Stimulated activated CD4-positive, alpha-beta T cell treated with anti-CD3 and anti-CD28 coated beads, Interleukin-2, amount 100 ng/mL, for 24 hours (primary cell): ENCODE measurements at places on chromosomes 5 and 9.

GRCh38 chr5:81762401-81762800 is 11.5 kb upstream of the SSBP2 start:
- no peak for DNase-seq

- peak; percentile 50 for DNase-seq
Observed at GRCh38 chr9:96418920-96419690, 935 bp upstream of the ZNF367 start.

- DNase-seq, result peak; percentile 84
Observed at GRCh38 chr9:129868872-129869486, 33.7 kb downstream of the USP20 start.

GRCh38 chr5:107118184-107119019 is 552.3 kb downstream of the EFNA5 start:
- no peak for DNase-seq

GRCh38 chr5:138677782-138678181 is 75.4 kb upstream of the CTNNA1 start:
- no peak for DNase-seq

GRCh38 chr9:74742191-74742790 is 145.4 kb downstream of the TRPM6 start:
- no peak for DNase-seq

DNA sequence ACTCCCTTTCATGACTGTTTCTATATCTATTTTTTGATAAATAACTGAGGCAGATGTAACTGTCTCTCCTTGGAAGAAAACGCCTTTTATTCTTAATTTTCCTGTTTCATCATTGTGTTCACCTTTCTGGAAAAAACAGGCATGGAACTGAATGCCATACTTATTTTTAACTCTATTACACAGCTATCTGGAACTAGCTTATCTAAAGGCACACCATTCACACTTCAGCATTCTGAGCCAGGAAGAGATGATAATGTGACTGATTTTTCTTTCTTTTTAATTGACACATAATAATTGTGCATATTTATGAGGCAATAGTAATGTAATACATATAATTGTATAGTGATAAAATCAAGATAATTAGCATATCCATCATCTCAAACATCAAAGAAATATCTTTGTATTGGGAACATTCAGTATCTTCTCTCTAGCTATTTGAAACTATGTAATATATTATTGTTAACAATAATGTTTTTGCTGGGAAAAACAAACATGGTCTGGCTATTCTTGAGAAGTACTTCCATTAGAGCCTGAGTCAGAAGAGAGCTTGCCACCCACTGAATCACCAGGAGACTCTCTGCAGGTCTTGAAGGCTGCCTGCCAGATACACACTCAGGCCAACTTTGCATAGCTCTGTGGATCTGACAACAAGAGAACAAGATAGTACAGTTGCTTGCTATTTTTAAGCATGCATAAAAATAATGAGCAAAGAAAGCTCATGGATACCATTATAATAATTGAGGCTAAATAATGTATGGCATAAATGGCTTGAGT is 501.0 kb upstream of the EDIL3 start:
- no peak for DNase-seq

DNA sequence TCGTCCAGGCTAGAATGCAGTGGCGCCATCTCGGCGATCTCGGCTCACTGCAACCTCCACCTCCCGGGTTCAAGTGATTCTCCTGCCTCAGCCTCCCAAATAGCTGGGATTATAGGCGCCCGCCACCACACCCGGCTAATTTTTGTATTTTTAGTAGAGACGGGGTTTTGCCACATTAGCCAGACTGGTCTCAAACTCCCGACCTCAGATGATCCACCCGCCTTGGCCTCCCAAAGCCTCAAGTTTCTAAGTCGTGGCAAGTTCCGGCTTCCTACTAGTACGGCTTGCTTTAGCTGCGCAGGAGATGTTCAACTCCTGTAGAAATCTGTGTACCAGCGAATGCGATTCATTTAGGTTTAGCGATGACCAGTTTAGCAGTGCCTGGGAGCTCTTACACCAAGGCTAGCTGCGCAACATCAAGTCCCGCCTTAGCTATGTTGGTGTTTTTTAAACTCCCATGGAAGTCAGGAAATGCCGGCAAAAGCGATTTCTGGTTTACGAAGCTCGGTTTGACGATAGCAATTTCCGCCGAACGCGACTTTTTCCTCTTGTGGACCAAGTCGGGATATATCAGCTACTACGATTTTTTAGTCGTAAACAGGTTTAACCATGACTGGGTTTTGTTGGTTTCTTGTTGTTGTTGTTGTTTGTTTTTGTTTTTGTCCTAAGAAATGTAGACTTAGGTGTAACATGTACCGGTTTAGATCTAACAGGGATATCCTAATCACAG is 46.4 kb downstream of the ANXA2R start:
- peak; percentile 51 for DNase-seq

DNA sequence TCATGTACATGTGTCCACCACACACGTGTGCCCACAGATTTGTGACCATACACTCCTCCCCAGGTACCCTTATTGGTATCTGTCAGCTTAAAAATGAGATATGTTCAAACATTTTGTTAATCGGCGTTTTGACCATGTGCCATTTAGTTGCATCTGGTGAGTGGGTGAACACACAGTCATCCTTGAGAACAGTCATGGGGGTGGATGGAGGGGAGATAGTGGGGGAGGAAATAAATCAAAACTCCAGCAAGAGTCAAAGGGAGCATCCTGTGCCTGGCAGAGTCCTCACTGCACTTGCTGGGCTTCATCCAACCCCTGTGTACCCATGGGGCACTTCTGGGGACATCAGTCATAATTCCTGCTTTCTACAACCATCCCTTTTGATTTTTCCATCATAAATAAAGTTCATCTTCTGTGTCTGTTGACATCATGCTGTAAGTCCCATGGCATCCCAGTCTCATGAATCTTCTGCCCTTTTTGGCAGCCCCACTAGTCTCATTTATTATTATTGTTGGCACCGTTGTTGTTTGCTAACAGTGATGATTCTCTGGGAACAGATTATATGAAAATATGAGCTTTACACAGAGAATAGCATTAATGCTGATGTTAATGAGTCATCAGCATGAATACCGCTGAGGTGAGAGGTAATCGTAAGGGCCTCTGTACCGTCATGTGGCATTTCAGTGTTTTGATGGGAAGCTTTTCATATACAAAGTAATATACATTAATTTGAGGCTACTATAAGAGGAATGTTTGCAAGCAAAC is 24.4 kb upstream of the CLK4 start:
- no peak for DNase-seq

DNA sequence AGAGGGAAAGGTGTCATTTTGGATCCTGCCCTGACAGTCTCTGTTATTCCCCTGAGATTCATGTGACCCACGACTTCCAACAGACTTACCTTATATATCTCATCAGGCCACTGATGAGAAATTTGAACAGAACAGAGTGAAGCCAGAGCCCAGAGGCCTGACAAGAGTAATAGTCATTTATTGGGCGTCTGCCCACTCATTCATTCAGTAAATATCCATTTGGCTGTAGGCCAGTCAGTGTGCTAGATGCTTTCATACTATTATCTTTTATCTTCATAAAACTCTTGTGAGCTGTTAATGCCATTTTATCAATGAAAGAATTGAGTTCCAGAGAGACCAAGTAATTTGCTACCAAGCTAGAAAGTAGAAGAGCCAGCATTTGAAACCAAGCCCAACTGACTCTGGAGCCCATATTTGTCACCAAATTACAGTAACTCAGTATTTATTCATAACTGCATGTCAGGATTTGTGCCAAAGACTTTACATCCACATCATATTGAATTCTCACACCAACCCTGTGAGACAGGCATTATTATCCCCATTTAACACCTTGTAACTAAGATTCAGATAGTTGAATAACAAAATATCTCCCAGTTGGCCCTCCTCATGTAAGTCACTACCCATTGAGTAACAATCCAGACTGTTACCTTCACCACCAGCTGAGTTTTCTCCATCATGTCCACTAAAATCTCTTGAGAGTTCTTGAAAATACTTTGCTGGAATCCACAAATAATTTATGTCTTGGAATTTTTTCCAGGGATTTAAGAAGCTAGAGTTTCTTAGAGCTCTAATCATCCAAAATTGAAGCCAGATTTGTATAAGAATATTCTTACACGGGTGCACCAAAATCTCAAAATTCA is 2.5 kb downstream of the PTPDC1 start:
- no peak for DNase-seq

GRCh38 chr5:135213466-135214239 is 179.6 kb upstream of the PITX1 start:
- DNase-seq, result peak; percentile 4

DNA sequence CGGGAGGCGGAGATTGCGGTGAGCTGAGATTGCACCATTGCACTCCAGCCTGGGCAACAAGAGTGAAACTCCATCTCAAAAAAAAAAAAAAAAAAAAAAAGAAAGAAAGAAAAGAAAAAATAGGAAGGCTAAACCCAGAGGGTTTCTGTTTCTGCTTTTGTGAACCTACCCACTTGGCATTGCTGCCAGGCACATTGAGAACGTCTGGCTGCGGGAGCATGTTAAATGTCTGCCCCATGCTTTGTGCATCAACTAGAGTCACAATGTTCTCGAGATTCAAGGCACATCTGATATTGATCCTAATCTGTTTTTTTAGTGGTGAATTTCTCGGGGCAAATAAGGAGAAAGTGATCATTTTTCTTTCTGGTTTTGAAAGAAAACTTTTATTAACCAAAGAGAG is 2.8 kb downstream of the SLC25A25 start:
- no peak for DNase-seq
